ENCODE measurements at places on chromosomes 4 and X.

- peak; percentile 82 for DNase-seq
Observed at GRCh38 chr4:112938461-112939058, 110.9 kb upstream of the ANK2 start.

DNA sequence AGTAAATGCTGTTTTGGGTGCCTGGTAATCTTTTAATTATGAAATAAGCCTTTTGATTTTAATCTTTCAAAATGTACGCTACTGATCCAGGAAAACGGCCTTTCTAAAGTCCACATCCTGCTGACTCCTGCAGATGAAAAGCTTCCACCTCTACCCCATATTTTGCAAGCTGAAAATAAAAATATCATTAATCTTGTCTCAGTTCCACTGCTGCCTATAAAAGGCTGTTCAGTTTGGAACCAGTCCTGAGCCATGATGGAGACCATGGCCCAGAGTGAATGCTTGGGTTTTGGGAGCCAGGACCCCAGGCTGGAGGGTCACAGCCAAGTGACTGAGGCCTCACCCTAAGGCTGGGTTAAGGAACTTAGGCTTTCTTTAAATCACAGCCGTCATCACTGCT, 110.8 kb downstream of the AFF1 start:
- DNase-seq: no peak

DNA sequence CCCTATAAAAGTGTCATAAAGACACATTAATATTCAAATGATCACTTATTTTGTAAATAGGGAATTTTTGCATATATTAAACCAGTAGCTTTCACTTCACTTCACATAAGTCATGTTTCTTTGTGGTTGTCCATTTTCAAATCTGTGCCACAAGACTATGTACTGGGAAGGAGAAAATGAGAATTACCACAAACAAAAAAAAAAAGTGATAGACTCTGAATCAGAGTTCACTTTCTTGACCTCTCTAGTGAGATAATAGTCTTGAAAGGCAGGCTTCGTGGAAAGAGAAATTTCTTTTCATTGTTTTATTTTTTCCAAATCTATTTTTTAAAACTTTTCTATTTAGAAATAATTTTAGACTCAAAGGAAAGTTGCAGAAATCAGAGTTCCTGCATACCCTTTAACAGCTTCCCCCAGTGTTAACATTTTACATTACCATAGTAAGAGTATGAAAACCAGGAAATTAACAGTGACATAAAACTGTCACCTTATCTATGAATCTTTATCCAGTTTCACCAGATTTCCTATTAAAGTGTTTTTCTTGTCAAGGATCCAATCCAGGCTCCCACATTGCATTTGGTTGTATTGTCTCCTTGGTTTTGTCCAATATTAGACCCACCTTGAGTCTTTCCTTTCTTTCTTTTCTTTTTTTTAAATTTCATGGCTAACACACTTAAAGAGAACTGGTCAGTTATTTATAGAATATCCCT, 215.4 kb upstream of the PGRMC2 start:
- DNase-seq: no peak

- no peak for DNase-seq
Observed at GRCh38 chrX:47172549-47172948, 21.1 kb upstream of the UBA1 start.

GRCh38 chrX:153463031-153463430, 7.3 kb downstream of the HAUS7 start:
- DNase-seq: no peak

DNA sequence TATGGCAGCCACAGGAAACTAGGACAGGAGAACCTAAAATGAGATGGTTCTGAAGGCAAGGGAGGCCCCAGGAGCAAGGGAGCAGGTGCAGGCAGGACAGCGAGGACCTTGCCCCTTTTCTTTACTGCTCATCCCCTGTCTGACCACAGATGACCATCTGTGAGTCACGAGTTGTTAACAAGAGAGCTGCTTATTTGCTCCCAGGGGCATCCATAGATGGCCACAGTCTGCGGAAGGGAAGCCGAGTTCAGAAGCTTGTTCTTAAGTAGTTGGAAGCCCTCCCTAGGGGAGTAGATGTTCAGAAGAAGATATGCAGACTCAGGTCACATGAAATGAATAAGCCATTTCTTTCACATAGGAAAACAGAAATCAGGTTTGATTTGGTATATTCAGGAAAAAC, 69.4 kb downstream of the EVC2 start:
- DNase-seq: no peak

DNA sequence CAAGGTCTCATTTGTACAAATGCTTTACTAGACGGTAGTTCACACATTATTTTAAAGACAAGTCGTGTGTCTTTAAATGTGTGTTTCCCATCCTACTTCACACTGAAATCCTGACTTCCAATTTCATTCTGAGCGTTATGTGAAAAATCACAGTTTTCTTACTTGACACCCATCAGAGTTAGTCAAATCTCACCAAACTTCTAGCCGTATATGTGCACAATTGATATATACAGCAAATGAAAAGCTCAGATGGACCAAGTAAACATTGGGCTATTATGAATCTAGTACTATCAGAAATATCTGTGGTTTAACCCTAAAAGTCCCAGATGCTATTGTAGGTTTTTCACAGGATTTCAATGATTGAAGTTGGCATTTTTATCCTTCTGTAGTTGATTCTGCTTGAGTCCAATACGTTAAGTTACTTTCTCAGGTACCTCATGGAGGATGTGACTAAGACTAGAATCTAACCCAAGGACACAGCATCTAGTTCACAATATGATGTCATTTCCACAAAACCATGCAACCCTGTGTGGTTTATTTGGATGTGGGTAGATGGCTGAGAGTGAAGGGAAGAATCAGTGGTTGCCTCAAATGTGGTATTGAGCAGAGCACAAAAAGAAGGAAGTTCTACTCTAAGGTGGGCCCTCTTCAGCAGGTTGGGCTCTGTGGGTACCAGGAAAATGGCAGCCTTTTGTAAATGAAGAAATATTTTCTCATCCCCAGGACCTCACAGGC, 22.1 kb upstream of the TRIM60 start:
- DNase-seq: no peak

- peak; percentile 46 for DNase-seq
Observed at GRCh38 chr4:152369902-152370295, 166.0 kb downstream of the FBXW7 start.

DNA sequence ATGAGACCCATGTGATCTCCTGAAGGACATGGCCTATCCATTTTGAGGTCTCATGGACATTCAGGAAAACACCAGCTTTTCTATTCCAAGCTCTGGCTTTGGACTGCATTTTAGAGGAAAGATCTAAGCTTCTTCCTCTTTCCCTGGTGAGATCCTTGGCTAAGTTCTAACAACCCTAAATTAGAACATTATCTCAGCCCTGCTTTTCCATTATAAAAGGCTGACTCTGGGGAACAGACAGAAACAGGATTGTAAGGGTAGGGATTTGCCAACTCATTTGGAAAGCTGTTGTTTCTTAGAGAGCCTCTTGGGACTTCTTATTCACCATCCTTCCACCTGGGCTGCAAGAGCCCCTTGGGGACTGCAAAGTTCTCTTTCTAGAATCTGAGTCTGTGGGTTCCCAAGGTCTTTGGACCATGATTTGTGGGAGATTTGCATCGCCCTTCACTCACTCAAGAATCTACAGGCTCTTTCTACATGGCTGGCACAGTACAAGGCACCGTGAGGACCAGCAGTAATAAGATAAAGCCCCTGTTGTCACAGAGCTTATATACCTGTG, 146.9 kb downstream of the FNIP2 start:
- no peak for DNase-seq

GRCh38 chr4:74218201-74218600, 60.3 kb downstream of the MTHFD2L start:
- DNase-seq: no peak

- peak; percentile 75 for DNase-seq
Observed at GRCh38 chr4:169219440-169219839, 51.3 kb downstream of the SH3RF1 start.

DNA sequence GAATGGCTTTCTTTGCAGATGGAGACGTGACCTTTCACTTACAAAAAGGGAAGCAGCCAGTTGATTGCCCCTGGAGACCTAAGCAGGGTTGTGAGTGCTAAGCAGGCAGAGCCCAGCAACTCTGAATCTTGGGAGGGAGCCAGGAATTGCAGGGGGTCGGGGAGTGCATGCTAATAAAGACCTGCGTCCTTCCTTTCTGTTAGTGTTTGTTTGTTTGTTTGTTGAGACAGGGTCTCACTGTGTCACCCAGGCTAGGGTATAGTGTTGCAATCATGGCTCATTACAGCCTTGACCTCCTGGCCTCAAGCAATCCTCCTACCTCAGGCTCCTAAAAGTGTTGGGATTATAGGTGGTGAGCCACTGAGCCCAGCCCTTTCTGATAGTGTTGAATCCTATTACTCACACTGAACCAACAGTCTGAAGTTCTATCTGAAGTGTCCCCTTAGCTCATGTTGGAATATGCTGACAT, 137.4 kb downstream of the CEP135 start:
- peak; percentile 63 for DNase-seq

DNA sequence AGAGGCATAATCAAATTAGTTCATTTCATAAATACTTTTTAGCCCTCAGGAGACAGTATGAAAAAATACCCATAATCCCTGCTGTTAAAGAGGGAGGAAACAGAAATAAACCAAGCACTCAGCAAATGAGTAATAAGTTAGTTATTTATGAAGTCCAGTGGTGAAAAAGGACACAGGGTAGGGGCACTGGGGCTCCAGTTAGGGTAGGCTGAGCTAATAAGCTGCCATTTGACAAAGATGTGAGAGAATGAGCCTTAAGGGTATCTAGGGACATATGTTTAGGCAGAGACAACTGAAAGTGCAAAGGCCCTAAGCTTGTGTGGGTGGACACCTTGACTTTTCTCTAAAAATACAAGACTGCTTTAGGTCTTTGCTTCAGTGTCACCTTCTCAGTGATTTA, 94.4 kb downstream of the IL15 start:
- no peak for DNase-seq

- DNase-seq: no peak
Observed at GRCh38 chr4:179624768-179625181, 2182.5 kb upstream of the AGA start.

- no peak for DNase-seq
Observed at GRCh38 chrX:43953218-43953617, 20.0 kb downstream of the NDP start.

GRCh38 chr4:23890369-23891063, 669 bp upstream of the PPARGC1A start:
- peak; percentile 55 for DNase-seq

- no peak for DNase-seq
Observed at GRCh38 chr4:10093801-10094552, 22.6 kb downstream of the WDR1 start.

GRCh38 chrX:74613370-74614092, 893 bp downstream of the RLIM start:
- DNase-seq: peak; percentile 24

DNA sequence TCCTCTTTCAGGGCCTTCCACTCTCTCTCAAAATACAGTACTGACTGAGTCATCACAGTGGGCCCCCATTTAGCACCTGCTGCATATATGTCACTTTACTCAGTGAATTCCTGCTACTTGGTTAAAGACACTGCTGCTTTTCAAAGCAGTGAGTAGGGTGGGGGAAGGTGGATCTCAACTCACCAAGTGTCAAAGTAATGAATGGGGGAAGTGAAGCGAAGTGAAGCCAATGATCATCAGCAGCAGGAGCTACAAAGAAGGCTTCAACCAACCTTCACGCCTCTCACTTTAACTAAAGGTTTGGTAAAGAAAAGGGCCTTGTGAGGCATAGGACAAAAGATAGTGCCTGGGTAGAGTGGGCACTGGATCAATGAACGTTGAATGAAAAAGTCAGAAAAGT, 424.1 kb downstream of the SMARCA1 start:
- no peak for DNase-seq

GRCh38 chrX:1466971-1467561, 14.4 kb upstream of the ASMTL start:
- no peak for DNase-seq

- no peak for DNase-seq
Observed at GRCh38 chr4:7430965-7431695, 3.6 kb downstream of the PSAPL1 start.

DNA sequence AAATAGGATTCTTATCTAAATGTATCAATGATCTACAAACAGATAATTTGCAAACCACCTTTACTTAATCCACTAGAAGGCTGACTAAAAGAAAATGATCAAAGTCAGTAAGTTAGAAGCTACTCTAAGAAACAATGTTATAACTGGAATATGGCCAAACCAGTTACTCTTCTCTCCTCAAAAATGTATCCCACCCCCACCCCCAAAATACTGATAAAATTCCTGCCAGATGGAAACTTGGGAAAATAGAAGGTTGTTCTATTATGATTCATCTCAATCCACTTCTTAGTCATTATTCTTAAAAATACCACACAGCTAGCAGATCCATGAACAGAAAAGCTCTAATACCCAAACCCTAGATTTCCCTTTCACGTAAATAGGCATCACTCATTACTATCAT, 206.4 kb downstream of the KLHL13 start:
- no peak for DNase-seq

DNA sequence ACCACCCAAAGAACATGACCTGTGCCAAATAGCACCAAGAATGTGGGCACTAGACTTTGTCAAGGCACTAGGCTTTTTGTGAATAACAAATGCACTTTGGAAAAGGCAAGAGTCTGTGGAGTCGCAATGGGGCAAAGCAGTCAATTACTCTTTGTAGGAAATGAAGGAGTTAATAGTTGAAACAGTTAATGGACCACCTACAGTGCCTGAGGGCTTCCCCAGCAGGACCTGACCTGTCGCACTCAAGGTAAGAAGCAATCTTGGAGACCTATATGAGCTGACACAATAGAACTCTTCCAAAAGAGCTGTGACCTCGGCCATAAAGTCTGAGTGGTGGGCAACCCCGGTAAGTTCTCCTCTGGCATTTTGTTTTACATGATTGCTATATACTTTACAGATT, 49.2 kb upstream of the CAPN6 start:
- DNase-seq: no peak

GRCh38 chr4:83340692-83341343, 6.2 kb upstream of the HPSE start:
- no peak for DNase-seq

GRCh38 chr4:138843616-138844015, 172.0 kb upstream of the NOCT start:
- DNase-seq: no peak

GRCh38 chr4:89823416-89823815, 13.5 kb downstream of the SNCA start:
- DNase-seq: no peak

- DNase-seq: no peak
Observed at GRCh38 chr4:6217716-6218381, 17.5 kb upstream of the JAKMIP1 start.

- no peak for DNase-seq
Observed at GRCh38 chr4:102862747-102863146, 6.0 kb upstream of the CISD2 start.

- no peak for DNase-seq
Observed at GRCh38 chrX:2732649-2733048, 19.2 kb upstream of the XG start.

GRCh38 chr4:9758641-9759317, 22.7 kb upstream of the DRD5 start:
- no peak for DNase-seq

GRCh38 chr4:159337041-159337440, 234.2 kb downstream of the RAPGEF2 start:
- DNase-seq: no peak

DNA sequence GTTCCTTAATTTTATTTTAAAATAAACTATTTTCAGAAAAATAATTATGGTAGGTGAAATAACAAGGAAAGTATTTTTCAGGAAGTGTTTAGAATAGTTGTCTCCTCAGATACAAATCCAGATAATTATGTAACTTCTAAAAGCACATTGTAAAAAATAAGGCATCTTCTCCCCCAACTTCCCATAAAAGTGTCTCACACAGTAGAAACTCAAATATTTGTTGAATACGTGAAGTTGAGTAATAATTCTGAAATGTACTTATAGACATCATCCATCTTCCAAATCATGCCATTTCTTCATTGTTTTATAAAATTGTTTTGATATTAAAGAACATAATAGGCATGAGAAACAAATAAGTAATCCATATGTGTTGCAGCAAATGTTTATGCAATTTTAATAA, 18.0 kb downstream of the SHISA3 start:
- no peak for DNase-seq

Data from brain (organoid and tissue), 16 donors.